ENCODE measurements at places on chromosomes 2 and 18.

- DNase-seq, result no peak
These were observed 141.1 kb downstream of the IRS1 start for GRCh38 chr2:226658555-226658954.

DNA sequence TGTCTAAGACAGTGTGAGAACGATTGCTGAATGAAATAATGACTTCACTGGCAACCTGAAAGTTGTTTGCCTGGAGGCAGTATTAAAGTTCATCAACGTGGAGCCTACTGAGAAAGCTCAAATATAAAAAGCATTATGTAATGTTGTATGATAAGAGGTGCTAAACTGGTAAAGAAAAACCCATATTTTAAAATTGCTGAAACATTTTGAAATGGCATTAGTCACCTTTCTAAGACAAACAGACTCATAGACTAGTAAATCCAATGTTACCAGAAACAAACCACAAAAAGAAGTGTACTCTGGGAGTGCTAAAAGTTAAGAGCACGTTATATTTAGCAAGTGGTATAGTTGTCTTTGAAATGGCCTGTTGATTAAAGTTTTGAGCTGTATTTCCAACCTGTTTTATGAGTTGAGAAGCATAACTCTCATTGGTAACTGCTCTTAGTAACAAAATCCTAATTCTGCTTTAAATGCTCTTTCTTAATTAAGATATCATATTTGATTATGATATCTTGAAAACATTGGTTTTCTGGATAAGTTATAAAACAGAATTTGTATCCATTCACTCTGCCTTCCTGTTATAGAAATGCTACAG, 62.7 kb downstream of the CYP1B1 start:
- peak; percentile 53 for DNase-seq

DNA sequence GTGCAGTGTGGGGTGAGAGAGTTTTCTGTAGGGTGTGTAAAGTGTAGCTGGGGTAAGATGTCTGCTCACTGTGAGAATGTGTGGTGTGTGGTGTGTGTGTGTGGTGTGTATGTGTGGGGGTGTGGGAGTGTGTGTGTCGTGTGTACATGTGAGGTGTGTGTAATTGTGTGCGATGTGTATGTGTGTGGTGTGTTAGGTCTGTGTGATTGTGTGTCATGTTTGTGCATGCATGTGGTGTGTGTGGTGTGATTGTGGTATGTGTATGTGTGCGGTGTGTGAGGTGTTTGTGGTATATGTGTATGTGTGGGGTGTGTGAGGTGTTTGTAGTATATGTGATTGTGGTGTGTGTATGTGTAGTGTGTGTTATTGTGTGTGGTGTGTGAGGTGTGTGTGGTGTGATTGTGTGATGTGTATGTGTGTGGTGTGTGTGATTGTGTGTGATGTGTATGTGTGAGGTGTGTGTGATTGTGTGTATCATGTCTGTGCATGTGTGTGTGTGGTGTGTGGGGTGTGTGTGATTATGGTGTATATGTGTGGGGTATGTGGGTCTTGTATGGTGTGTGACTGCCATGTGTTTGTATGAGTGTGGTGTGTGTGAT, 241.7 kb upstream of the HDAC4 start:
- no peak for DNase-seq

- DNase-seq, result peak; percentile 67
These were observed 37.0 kb downstream of the PUM2 start for GRCh38 chr2:20313659-20314058.

- DNase-seq, result peak; percentile 45
These were observed 15.8 kb upstream of the COL6A3 start for GRCh38 chr2:237429753-237430152.

DNA sequence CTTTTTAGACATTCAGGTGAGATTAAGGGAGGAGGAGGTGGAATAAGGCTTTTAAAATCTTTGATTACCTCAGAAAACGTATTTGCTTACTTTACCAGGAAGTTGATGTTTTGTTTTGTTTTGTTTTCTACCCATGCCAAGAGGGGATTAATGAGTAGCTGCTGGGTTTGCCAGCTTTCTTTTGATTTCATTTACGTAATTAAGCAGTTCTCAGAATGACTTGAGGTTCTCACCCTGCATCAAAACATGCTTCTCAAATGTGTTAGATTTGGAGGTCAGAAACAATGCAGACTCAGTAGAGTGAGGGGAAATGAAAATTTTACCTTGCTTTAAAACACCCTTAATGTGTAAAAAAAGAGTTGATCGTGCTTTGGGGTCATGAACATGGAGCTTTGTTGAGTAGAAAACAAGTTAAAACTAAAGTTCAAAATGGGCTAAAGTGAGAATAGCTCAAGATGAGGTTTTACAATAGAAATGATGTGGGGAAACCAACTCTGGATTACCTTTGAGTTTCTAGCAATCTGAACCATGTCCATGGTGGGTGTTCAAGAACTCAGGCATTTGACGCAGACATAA, 217.1 kb upstream of the EPAS1 start:
- DNase-seq, result no peak

- no peak for DNase-seq
These were observed 1303.1 kb upstream of the DDX18 start for GRCh38 chr2:116511426-116511825.

GRCh38 chr2:33570681-33571080, 28.4 kb downstream of the FAM98A start:
- no peak for DNase-seq

GRCh38 chr2:100833331-100833730, 13.4 kb downstream of the NPAS2 start:
- no peak for DNase-seq

- DNase-seq, result no peak
These were observed 162.0 kb upstream of the RMP24 start for GRCh38 chr18:35810520-35810919.

DNA sequence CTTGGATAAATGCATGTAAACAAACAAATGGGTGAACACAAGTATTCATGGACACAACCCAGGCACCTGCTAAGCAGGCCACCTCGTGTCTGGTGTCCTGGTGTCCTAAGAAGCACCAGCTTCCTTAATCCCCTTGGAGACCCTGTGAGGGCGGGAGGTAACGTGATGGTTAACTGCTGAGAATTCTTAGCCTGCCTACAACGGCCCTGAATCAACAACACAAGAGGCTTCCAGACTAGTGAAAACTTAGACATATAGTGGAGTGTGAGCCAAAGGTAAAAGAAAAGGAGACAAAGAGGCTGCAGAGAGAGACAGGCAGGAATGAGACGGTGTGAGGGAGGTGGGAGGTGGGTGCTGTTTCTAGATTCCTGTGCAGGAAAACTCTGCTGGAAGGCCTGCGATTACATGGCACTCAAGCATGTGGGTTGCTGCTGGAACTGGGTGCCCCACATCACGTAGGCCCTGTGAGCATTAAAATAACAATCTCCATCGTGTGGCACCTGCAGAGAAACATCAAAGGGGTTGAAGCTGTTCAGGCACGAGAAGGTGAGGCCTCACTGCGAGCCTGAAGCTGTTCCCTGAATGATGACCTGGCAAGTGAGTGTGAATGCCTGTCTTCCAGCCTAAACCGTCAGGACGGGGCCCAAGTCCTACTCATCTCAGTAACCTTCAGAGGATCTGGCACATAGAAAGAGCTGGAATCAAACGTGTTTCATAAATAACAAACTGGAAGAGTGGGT, 64.2 kb downstream of the RPL37A start:
- DNase-seq, result no peak

- DNase-seq, result no peak
These were observed 47.2 kb downstream of the TMEM18 start for GRCh38 chr2:629961-630360.
